Activated naive CD8-positive, alpha-beta T cell treated with anti-CD3 and anti-CD28 coated beads, Interleukin-2, amount 50 U/mL, for 24 hours (primary cell): ENCODE measurements at places on chromosomes 7 and 10.

- DNase-seq: no peak
Observed at GRCh38 chr7:23972057-23972456, 262.0 kb downstream of the STK31 start.

GRCh38 chr7:151046603-151047573 is 1.4 kb upstream of the ASIC3 start:
- no peak for DNase-seq

GRCh38 chr7:27151931-27152815 is at the start of gene HOXA3:
TSS of gene HOXA3 (minus strand) at chr7:27152583. CDS start at chr7:27110640, 41,943 bp downstream.
- DNase-seq: no peak

DNA sequence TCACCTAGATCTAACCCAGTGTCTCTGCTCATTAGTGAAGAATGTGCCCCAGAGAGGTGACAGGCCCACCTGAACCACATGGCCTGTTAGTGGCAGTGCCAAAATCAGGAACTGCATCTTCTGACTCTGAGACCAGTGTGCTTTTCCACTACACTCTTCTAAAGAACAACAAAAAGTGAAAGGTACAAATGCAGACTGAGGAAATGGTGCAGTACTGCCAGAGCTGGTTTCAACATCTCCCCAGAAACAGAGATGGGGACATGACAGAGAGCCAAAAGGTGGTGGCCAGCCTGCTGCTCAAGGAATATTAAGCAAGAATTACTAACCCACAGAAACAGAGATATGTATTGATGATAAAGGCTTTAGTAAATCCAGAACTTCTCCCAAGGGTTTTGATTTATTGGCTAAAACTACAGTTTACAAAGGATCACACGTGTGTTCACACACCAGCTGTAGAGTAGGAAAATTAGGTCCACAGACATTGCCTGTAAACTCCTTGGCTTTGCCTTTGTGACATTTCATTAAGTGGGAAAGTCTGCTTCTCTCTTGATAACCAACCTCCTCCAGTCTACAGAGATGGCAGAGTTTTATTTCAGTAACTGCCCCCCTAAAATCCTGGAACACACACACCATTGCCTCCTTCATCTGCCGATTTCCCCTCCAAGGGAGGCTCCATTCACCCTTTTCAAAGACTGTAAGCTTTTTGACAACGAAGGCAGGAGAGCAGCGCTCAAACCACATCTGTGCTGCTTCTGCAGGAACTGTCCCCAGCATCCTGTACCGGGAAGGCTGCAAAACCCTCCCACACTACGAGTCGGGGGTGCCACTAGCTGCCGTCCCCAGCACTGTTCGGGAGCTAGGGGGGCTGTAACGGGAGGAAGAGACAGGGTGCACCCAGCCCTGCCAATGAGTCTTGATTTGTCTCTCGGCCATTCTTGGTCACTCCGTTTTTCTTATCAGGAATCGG is 29.8 kb downstream of the GSDME start:
- DNase-seq: no peak

DNA sequence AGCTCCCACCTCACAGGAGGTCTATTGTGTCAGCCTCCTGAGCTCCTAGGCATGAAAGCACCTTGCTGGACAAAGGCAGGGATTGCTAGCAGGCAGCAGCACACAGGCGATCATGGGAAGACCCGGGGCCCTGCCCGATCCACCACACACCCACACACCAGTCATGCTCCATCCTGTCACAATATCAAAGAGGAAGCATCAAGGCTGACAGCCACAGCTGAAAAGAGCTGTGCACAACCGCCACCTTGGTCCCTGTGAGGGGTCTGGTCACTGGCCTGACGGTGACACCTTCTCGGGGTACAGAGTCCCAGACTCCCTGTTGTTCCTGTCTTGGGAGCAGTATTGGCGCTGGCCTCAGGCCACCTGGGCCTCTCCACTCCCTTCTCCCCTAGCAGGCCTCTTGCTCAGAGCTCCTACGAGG is 89.7 kb upstream of the RET start:
- no peak for DNase-seq

- no peak for DNase-seq
Observed at GRCh38 chr10:105952153-105952552, 1212.4 kb downstream of the SORCS1 start.

- no peak for DNase-seq
Observed at GRCh38 chr7:18489624-18490023, 5.9 kb upstream of the HDAC9 start.

DNA sequence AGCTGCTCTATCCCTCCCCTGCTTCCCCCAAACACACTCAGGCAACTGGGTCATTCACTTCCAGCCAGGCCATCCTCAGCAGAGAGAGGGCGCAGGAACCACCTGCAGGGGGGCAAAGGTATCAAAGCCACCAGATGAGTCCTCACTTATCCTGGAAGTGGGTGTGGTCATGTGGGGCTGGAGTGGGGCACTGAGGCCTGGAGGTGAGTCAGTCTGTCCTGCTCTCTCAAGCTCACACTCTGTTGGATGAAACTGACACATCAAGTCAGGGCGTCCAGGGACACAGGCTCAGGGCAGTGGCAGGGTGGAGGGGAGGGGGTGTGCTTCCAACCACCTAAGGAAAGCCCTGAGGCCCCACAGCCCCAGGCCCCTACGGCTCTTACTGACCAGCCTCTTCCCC is 8.0 kb upstream of the ELFN1 start:
- no peak for DNase-seq

GRCh38 chr10:11404901-11405300 is 206.5 kb downstream of the USP6NL start:
- DNase-seq: no peak

DNA sequence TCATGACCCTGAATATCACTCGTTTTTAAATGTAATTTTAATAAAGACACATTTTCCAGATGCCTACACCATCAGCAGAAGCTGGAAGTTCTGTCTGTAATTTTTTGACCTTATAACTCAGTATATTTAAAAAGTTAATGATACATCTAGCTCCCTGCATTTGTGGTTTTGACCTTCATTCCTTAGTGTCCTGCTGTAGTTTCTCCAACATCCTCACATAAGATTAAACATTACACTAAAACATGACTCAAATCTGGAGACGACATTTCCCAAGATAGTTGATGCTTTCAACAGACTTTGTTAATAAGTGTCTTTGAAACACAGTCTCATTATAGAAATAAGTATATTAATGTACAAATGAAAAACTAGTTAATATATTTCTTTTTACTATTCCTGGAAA is 363.1 kb downstream of the POM121L12 start:
- no peak for DNase-seq

DNA sequence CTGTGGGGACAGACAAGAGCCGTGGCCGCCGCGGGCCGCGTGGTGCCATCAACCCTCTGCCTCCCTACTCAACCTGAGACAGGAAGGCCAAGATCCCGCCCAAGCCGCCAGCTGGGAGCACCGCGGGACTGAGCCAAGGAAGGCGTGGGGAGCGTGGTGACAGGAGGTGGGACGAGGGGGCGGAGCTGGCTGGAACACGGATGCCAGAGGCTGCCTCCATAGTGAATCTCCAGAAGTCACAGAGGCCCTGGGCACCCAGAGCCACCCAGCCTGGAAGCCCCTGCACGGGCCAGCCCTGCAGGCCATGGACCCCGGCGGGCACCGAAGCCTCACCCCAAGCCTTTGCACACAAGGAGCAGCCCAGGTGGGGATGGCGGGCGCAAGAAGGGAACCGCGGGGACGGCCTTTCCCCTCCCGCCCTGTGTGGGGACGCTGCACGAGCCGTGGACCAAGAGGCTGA is 18.1 kb upstream of the DPYSL4 start:
- DNase-seq: no peak

GRCh38 chr7:44383566-44383965 is 58.2 kb upstream of the CAMK2B start:
- no peak for DNase-seq

- DNase-seq: no peak
Observed at GRCh38 chr7:149257146-149257545, 4.8 kb upstream of the ZNF783 start.

DNA sequence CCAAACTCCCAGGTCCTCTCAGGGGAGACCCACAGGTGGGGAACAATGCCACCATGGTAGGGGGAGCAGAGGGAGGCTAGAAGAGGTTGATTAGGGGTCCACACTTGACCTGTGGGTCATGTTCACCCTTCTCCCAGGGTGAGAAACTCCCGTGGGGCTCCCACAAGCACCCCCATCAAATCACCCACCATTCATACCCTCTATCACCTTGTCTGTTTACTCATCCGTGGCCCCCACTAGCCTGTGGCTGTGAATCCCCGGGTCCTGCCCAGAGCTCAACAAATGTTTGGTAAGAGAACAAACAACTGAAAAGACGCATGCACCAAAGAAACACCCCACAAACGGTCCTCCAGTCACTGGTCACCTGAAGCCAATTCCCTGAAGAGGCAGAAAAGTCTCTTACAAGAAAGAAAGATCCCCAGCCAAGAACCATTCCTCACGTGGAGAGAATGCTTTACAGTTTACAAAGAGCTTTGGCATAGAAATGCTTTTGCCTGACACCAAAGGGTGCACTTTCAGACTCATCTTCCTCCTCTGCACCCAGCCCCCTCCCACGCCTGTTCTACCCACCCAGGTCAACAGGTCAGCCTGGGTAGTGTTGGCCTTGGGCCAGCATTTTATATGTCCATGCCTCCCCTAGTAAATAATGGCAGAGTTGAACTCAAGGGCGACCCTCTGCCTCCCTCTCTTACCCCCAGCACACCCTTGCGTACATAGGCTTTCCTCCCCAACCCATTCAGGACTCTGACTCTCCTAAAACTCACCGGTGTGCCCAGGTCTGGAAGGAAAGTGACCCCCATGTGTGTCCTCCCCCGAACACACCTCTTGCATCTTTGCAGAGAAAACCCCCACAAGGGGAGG is 1.9 kb downstream of the ZCCHC24 start:
- DNase-seq: no peak

GRCh38 chr10:96764425-96765060 is 44.2 kb upstream of the PIK3AP1 start:
- DNase-seq: no peak

GRCh38 chr10:80464557-80465450 is 10.7 kb downstream of the TSPAN14 start:
- no peak for DNase-seq

DNA sequence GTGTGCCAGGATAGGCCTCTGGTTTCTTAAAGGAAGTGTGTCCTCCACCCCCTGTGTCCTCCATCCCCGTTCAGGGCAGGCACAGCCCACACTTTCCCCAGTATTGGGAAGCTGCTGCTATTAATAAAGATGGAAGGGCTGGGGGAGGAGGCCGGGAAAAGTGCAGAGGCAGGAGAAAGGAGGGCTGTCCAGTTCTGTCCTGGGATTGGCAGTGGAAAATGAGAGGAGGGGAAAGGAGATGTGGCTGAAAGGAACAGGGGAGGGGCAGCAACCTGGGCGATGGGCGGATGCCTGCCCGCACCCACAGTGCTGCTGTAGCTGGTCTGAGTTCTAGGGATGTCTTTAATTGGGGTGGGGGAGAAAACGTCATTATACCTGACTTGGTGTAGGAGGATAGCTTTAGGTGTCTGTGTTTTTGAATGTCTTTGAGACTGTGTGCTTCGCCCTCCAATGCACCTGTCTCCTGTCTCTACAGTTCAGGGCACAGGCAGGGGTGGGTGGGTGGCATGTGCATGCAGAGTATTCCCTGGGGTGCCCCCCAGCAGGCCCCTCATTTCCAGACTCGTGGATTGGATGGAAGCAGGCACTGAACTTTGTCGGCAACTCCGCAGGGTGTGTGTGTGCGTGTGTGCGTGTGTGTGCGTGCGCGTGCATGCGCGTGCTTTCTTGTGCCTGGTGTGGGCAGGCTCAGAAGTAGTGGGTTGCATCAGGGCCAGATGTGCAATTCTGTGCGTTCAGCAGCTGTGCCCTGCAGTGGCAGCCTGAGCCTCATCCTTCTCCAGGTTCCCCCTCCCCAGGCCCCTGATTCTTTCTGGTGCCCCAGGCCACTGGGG is 2.5 kb downstream of the TRIM8 start:
- peak; percentile 51 for DNase-seq

GRCh38 chr10:58807629-58808022 is 295.0 kb downstream of the BICC1 start:
- DNase-seq: no peak

- DNase-seq: no peak
Observed at GRCh38 chr10:130648807-130649206, 512.6 kb downstream of the GLRX3 start.

DNA sequence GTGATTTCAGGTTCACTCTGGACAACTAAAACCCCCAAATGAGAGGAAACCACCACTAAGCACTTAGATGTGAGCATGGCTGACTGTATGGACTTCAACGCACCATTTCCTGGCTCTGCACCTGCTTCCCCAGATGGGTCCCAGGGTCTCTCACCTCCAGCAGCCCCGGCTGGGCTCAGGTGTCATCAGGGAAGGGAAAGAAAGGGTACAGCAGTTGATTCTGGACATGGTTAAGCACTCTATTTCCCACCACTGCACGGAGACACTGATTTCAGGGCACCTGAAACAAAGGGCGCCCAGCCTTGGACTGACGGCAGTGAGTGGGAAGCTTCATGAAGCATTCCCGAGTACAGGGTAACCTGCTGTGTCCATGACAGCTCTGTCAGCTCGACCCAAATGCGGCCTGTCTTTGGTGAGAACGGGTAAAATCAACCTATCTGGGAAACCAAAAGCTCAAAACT is 19.0 kb downstream of the FAM53B start:
- DNase-seq: no peak

DNA sequence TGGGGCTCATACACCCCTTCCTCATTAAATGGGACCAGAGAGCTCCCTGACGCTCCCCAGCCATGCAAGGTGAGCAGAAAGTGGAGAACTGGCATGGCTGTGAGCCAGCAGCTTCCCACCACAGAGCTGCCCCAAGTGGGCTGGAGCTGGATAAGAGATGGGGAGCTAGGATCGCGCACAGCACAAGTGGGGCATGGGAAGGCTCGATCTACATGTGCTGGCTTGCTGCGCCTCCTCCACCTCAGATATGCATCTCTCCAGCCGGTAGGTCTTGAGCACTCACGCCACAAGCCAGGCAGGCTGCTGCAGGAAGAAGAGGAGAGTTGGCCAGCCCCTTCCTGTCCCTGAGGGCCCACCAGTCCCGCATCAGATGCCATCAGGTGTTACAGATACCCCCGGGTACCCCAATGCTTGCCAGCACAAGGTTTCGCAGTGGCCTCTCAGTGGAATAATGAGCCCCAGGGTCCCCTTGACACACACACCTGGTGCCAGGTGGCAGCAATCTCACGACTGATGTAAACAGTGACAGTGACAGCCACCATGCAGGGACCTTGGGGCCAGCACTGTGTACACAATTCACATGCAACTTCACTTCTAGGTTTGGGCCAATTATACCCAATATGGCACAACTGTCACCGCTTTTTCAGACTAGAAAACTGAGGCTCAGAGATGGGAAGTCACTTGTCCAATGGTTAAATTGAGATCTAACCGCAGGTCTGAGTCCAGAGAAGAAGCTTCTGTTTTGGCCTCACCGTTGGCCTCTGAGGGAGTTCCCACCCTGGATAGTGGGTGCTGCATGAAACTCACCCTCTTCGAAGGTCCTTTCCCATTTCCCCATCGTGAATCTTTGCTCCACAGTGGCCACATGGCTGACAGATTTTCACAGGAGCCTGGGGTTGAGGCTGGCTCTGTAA is 79.3 kb downstream of the OAT start:
- DNase-seq: no peak

GRCh38 chr10:130485236-130485957 is 349.2 kb downstream of the GLRX3 start:
- no peak for DNase-seq
